WERI-Rb-1 (cell line): ENCODE measurements at places on chromosomes 1 and 21.

DNA sequence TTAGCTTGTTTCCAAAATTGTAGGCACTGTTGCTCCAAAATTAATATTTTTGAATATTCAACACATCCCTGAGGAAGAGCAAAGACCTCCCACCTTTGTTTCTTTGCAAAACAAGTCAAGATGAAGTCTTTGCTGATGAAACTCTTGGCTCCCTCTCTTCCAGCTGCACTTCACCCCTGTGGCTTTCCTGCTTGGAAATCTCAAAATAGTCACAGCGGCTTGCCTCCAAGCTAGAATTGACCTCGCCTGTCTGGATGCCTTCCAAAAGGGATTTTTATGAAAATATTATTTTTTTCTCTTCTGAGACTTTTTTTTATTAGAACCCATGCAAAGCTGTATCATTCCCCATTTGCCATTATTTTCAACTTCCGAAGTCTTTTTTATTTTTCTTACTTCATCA, 71.1 kb upstream of the MROH9 start:
- DNase-seq: no peak

GRCh38 chr1:155134880-155135414, 705 bp upstream of the SLC50A1 start:
- peak; percentile 90 for DNase-seq

DNA sequence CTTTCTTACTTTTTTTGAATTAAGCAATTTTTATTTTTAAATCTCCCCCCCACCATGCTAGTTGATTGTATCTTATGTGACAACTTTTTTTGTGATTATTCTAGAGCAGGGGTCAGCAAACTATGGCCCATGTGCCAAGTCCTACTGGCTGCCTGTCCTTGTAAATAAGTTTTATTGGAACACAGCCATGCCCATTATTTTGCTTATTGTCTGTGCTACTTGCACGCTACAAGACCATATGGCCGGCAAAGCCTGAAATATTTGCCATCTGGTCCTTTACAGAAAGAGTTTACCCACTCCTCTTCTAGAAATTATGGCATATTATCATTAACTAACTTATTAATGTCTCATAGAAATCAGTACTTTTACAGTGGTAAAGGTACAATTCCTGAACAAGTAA, 51.7 kb downstream of the AK5 start:
- no peak for DNase-seq

DNA sequence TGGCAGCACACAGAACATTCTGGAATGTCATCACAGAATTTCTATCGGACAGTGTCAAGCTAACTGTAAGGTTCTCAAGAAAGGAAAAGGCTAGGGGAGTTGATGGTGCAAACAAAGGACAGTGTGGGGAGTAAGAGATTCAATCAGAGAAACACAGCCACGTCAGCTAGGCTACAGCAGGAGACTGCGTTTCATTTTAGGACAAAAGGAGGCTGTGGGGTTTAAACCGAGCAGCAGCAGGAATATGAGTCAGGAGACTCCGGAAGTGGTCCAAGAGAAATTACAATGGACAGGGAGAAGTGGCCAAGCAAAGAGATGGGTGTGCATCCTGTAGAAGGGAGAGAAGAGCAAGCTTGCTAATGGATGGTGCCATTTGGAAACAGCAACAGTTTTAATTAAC, 37.4 kb upstream of the C1orf198 start:
- DNase-seq: no peak

DNA sequence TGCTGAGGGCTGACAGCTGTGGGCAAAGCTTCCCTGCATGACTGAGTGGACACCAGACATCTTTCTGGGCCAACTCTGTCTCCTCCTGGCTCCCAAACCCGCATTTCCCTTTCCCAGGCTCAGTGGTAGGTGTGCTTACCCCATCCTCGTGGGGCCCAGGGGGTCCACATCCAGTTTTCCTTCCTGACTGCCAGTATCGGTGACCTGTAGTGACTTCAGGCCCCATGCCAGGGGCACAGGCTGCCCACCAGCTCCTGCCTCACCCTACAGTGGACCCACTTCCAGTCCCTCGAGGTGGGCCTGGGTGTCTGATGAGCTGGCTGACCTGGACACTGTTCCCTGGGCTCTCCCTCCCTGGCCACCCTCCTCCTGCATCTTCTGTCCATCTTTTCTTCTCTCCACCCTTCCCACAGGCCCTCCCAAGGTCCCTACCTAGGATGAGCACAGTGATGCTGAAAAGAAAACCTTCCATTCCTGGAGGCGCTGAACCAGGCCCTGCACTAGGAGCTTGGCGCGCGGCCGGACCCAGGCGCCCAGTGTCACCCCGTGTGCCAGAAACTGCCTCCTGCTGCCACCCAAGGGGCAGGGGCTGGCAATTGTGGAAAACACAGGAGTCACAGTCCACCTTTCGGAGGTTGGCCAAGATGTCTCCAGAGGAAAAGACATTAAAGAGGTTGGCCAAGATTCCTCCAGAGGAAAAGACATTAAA, 67.1 kb downstream of the RUNX3 start:
- DNase-seq: no peak

DNA sequence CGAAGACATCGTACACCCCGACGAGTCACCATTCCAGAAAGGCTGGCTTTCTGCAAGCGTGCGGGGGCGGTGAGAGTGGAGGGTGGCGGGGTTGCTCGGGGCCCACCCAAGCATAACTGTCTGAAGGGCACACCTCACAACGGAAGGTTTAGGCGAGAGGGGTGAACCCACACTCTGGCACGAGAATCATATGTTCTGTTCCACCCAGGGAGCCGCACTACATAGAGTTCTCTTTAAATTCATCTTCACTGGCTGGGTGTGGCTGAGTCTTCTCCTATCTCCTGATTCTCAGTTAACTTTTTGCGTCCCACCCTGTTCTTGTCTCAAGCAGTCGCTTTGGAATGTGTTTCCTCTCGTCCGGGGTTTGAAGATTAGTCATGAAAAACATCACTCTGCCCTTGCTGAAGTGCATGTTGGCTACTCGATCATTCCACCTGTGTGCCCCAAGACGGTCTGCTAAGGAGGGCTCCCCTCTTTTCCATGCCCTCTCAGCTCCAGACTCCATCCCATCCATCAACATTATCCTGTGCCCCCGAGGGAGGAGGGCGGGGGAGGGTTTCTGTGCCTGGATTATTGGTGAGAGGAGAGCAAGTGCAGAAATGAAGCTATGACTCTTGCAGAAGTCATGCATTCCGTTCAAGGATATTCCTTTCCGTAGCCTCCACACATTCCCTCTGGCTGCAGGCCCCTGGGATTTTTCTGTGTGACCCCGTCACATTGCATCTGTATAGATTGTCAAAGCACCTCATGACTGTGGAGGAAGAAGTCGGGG, 53.5 kb upstream of the CD34 start:
- DNase-seq: no peak
